MG63 (cell line): ENCODE measurements at places on chromosomes 11 and 22.
A peak's percentile ranks its signal among the peaks of the same experiment; 100 is the strongest.

- peak; percentile 77 for DNase-seq
Measured at GRCh38 chr11:112785149-112785548, 176.1 kb upstream of the NCAM1 start.

- peak; percentile 58 for DNase-seq
Measured at GRCh38 chr11:40877256-40877655, 582.2 kb downstream of the LRRC4C start.

DNA sequence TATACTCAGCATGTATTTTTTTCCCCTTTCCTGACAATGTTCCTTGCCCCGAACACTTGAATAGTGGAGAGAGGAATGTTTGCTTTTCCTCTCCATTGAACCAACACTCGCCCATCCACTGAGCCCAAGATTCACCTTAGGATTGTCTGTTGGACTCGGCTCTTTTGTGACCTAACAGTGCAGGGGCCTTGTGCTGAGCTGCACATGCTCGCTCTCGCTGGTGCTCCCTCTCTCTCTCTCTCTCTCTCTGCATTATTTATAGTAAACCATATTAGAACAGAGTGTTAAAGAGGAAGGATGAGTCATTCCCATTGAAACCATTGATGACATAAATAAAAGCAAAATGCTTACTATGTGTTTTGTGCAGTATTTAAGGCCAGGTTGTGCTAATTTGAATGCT is 20.7 kb downstream of the ZBTB16 start:
- DNase-seq = no peak

DNA sequence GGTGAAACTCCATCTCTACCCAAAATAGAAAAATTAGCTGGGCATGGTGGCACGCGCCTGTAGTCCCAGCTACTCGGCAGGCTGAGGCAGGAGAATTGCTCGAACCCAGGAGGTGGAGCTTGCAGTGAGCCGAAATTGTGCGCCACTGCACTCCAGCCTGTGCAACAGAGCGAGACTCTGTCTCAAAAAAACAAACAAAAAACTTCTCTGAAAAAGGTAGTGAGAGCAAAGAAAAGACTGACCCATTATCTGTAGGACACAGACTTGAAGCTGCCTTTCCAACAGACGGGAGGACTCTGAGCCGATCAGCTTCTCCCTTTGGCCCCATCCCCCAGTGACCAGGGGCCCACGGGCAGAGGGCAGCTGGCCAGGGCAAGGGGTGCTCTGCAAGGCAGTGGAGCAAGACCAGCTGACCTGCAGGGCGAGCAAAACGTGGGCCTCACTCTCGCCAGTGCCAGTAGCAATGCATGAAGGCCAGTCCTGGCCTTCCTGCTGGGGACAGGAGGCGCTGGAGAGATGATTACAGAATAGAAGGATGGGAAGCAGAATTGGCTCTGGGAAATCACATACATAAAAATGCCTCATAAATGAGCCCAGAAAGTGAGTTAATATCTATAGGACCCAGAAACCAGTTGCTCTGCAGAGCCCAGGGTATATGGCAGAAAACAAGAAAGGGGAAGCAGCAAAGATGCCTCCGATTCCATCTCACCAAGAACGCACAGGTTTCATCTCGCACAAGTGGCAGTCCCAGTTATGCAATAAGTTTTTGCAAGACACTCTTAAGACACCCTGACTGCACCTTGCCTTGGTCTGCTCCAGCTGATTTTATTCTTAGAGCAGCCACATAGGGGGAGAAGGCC is 2.8 kb downstream of the EHD1 start:
- no peak for DNase-seq

DNA sequence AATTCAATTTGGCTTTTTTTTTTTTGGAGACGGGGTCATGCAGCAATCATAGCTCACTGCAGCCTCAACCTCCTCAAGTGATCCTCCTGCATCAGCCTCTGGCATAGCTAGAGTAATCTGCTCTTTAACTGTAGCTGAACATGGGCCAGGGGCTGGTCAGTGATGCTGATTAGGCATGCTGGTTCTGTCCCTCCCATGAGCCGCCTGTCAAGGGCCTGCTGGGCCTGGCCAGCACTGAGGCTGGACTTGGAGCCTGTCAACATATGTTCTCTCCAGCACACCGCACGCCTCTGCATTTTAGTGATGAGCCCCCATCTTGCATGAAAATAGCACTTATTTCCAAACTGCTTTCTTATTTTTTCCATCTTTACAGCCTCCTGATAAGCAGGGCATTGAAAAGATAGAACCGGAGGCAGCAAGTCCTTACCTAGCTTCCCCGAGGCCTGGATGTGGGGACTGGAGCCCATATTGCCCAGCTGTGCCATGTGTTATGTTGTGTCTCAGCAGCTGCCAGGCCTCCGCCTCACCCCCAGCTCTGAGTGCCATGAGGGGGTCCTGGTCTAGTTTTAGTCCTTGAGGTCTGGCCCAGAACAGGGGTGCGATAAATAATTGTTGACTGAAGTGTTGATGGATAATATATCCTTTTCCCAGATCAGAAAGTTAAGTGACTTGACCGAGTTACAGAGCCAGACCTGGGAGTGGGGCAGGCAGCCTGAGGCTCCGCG is 80.0 kb downstream of the CTTN start:
- no peak for DNase-seq

GRCh38 chr22:35631597-35631996 is 14.5 kb upstream of the MB start:
- peak; percentile 61 for DNase-seq

GRCh38 chr11:1178906-1179305 is 21.2 kb downstream of the MUC5AC start:
- no peak for DNase-seq

GRCh38 chr22:37551981-37552380 is 8.3 kb upstream of the CDC42EP1 start:
- DNase-seq = no peak

- DNase-seq = peak; percentile 58
Measured at GRCh38 chr11:67372993-67373647, at the start of gene CLCF1. Gene CLCF1 (minus strand): TSS chr11:67373598. CDS start chr11:67373539, 59 bp downstream.

GRCh38 chr11:63914896-63915691 is 1.9 kb downstream of the RCOR2 start:
- DNase-seq = no peak

DNA sequence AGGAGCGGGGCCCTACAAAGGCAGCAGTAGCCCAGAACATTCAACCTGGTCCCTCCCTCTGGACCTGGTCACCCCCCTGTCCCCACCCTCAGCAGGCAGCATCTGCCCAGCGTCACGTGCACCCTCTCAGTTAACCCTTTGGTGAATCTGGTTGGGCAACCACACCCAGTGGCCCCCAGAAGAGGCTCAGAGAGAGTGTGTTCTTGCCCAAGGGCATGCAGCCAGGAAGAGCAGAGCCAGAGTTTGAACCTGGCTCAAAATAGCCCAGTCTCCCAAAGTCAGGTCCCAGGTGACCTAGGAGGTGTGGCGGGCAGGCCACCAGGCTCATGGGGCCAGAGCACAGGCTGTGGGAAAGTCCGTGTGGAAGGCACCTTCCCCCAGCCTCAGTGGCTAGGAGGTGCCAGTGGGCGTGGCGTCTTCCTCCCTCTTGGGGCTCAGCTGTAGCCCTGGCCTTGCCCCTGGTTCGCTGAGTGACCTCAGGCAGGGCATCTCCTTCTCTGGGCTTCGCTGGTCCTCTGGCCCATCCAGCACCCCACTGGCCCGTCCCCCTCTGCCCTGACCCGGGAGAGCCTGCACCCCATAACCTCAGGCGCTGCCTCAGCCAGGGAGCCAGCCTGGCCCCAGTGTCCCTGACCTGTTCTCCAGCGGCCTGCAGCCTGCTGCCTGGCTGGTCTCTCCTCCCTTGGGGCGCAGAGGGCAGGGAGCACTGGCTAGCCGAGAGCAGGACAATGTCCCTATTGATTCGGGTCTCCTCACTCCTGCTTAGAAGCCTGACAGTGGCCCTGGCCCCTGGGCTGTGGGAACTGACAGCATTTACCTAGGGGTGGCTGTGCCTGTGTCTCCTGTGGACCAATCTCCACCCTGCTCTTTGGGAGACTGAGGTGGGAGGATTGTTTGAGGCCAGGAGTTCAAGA is 7.0 kb downstream of the ALDH3B1 start:
- no peak for DNase-seq

DNA sequence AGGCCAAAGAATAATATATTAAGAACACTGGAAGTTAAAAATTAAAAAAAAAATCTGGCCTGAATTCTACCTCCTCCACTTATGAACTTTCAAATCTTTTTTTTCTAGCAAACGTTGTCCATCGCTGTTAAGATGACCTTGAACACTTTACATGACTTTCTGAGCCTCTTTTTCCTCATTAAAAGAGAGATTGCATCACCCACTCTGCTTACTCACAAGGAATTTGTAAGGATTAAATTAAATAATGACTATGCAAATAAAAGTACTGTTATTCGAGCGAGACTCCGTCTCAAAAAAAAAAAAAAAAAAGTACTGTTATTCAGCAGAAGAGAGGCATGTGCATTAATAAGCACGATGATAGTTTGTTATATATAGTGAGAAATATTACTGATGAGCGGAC is 285.1 kb upstream of the CCDC90B start:
- no peak for DNase-seq

- no peak for DNase-seq
Measured at GRCh38 chr22:27625769-27626674, 175.5 kb downstream of the MN1 start.

- DNase-seq = no peak
Measured at GRCh38 chr11:27353593-27354358, 9.2 kb downstream of the CCDC34 start.

DNA sequence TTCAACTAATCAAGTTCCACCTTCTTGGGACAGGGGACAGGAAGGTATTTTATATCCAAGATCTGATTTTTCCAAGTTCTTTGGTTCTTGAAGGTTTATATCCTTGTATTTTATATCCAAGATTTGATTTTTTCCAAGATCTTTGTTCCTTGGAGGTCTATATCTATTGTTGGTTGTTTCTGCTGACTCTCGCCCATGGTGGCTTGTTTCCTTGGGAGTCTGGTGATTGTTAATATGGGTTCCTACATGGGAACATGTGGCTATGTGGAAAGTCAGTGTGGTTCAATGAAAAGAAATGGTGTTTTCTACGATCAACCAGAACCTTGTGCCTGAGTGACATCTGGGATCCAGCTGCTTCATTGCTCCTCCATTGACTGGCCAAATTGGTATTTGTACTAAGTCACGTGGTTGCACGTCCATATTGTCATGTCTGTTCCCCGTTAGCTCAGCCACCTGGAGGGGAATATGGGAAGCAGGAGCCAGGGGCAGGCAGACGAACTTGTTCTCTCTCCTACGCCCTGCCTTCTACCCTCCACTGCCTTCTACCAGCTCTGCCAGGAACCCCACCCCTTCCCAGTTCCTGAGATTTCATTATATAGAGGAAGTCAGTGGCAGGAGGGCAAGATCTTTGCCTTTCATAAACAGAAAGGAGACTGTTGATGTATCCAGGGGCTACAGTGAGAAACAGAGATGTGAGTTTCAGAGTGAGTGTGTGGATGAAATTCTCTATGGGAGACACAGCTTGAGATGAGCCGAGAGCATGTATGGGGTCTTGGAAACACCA is 11.1 kb upstream of the CSF2RB start:
- DNase-seq = no peak

- DNase-seq = no peak
Measured at GRCh38 chr22:19434401-19434800, 2.1 kb downstream of the MRPL40 start.

GRCh38 chr11:12287374-12288211 is 89.8 kb upstream of the PARVA start:
- DNase-seq = peak; percentile 94

GRCh38 chr11:46930089-46930488 is 6.5 kb upstream of the CSTPP1 start:
- DNase-seq = peak; percentile 26

DNA sequence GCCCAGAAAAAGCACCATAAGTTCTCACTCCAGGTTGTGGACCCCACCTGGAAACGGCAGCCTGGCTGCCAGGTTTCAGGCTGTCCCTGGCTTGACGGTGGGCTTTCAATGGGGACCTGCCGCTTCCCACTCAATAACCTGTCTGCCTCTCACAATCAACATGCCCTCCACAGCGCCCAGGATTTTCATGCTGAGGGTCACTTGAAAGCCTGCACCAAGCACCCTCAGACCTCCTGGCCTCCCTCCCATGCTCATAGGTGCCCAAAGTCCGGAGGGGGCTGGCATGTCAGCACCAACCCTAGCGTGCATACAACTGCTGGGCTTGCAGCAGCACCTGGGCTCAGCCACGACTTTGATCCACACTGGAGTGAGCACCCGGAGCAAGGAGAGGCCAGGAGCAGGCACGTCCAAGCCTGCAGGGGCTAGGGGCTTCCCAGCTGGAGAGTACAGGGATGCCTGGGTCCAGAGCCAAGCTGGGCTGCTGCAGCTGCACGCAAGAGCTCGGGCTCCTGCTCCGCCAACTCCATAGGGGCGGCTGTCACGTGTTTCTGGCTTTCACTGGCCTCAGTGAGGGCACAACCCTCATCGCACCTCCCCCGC is 1214.3 kb upstream of the RAG2 start:
- DNase-seq = no peak

DNA sequence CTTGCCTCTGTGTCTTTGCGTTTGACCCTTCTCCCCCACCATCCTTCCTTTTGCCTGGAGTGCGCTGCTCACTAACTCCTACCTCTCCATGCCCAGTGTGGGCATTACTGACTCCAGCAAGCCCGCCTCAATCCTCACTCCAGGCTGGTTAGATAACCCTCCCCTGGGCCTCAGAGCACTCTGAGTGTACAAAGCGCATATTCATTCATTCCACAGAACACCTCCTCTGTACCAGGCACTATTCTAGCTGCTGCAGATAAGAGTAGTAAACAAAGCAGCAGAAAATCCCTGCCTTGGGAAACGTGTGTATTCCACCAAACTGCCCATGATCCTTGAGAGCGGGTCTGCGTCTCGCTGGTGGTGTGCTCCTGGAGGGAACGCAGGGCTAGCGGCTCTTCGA is 3.2 kb downstream of the SLC22A8 start:
- DNase-seq = no peak

DNA sequence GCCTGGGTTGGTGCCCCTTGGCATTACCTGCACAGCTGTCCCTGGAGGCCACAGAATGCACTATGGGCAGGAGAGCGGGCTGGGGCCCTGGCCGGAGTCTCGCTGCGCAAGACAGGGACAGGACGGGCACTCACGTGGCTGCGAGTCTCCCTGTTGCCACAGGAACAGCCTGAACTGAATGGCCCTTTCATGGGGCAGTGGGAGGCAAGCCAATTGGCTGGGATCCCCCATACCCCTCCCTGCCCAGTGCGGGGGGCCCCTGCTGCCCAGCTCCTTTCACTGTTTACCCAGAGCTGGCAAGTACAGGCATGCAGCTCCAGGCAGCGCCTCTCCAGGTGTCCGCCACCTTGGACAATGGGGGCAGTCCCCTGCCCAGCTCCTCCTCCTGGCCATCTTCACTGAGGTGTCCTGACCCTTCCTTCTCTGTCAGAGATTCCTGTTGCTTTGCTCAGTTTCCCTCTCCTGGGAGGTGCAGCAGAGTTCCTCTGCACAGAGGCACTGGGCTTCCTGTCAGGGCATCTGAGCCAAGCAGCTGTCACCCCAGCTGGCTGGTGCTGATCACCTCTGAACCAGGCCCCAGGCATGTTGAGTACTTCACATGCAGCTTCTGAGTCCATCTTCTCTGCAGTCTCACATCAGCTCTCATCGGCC is 5.2 kb downstream of the USP2 start:
- no peak for DNase-seq
